ENCODE measurements at places on chromosomes 11 and 22.

GRCh38 chr22:33035272-33035863 lies 22.8 kb downstream of the SYN3 start:
- no peak for DNase-seq

DNA sequence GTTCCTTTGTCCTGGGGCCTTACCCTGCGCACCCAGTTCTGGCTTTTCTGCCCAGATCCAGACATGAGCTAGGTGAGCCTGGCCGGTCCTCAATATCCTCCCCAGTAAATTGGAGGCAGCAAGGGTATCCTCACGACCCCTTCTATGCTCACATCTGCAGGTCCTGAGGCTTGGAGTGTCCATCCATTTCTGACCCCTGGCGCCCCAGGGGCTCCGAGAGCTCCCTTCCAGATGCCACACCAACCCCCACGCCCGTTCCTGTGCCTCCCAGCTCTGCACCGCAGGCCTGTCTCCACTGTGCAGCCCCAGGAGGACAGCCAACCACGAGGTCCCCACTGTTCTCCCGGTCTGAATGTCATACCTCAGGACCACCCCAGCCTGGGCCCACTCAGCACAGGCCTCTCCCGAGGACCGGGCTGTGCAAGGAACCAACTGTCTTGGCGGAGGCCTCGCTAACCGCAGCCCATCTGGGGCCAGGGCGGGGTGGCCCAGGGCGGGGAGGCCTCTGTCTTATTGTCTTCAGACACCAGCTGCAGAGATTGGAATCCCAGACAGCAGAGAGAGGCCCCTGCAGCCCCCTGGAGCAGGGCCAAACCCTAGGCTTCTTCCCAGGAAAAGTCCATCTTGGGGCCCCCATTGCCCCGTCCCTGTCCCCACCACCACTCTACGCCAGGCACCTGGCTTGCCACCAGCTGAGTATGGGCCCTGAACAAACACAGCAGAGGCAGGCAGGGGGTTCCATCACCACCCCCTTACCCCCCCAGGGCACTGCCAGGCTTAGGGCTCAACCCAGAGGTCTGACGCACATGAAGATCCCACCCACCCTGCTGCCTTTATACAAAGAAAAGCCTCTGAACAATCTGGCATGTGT lies 39.3 kb downstream of the ALX4 start:
- no peak for DNase-seq

GRCh38 chr11:30270671-30271070 lies 39.9 kb downstream of the FSHB start:
- DNase-seq, result no peak

DNA sequence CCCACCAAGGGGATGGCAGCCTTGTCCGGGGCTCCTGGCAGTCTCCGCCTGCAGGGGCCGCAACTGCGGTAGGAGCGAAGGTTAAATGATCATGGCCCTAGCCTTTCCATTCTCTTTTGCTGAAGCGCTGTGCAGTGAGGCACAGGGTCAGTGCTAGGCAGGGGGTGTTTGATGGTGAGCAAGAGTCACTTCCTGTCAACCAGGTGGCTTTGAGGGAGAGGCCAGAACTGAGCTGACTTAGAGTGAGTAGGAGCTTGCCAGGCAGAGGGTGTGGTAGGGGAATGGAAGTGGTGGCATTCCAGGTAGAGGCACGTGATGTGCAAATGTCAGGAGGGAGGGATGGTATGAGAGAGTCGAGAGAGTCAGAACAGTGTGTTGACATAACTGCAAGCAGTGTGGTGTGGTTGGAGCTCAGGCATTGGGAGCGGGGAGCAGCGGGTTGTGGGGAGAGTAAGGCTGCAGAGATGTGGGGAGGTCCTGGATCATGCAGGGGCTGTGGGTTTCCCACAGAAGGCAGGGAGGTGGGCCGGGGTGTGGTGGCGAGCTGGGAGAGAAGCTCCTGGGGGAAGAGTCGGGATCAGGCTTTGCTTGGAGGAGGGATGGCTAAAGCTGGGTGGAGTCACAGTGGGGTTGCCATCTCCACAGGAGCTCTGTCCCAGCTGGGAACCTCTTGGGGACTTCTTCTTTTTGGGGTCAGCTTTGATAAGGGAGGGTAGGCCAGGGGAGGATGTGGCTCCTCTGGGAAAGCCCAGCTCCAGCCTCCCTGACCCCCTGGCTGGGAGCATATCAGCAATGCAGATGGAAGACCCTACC lies 33.3 kb downstream of the AMPD3 start:
- DNase-seq, result no peak

DNA sequence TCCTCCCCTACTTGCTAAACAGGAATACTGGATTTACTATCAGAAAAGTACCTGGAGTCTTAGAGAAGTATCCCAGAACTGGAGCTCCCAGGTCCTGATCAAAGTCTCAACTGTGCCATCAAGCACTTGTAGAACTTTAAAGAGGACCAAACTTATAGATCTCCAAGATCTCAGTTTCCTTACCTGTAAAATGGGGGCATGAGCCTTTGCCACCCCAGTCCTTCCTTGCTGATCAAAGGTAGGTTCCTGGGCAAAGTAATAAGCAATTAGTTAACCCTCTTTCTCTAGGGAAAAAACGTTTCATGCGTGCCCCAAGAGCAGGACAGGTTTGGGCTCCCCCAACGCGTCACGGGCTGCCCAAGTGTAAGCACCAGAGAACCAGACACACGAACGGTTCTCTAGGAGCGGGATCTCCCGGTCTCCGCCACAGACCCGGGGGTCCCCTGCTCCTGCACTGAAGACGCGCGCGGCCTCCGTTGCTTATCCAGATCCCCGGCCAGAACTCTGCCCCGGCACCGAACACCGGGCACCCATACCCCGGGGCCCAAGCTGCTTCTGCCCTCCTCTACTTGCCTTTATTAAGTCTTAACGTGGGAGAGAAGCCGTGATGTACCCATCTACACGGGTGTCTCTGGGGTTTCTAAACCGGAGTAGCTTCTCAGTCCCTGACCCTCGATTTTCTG lies 505 bp downstream of the ZNF214 start:
- no peak for DNase-seq

DNA sequence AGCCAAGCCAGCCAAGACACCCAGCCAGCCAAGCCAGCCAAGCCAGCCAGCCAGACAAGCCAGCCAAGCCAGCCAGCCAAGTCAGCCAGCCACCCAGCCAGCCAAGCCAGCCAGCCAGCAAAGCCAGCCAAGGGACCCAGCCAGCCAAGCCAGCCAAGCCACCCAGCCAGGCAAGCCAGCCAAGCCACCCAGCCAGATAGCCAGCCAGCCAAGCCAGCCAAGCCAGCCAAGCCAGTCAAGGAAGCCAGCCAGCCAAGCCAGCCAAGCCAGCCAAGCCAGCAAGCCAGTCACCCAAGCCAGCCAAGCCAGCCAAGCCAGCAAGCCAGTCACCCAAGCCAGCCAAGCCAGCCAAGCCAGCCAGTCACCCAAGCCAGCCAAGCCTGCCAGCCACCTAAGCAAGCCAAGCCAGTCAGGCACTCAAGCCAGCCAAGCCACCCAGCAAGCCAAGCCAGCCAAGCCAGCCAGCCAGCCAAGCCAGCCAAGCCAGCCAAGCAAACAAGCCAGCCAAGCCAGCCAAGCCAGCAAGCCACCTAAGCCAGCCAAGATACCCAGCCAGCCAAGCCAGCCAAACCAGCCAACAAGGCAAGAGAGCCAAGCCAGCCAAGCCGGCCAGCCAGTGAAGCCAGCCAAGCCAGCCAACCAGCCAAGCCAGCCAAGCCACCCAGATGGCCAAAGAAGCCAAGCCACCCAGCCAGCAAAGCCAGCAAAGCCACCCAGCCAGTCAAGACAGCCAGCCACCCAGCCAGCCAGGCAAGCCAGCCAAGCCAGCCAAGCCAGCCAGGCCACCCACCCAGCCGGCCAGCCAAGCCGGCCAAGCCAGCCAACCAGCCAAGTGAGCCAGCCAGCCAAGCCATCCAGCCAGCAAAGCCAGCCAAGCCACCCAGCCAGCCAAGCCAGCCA lies 33.3 kb downstream of the CCT8L2 start:
- no peak for DNase-seq

DNA sequence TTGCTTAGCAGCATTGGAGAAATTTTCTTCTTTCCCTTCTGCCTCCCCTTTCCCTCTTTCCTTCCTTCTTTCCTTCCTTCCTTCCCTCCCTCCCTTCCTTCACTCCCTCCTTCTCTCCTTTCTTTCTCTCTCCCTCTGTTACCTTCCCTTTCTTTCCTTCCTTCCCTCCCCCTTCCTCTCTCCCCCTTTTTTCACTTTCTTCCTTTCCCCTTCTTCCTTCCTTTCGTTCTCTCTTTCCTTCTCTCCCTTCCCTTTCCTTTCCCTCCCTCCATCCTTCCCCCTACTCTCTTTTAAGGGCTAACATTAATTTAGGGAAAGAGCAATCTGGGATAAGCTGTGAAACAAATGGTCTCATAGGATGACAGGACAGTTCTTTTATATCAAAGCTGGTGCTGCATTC lies 34.1 kb downstream of the SLC5A1 start:
- no peak for DNase-seq

- no peak for DNase-seq
Observed at GRCh38 chr11:118200901-118201680, 23.7 kb downstream of the JAML start.

DNA sequence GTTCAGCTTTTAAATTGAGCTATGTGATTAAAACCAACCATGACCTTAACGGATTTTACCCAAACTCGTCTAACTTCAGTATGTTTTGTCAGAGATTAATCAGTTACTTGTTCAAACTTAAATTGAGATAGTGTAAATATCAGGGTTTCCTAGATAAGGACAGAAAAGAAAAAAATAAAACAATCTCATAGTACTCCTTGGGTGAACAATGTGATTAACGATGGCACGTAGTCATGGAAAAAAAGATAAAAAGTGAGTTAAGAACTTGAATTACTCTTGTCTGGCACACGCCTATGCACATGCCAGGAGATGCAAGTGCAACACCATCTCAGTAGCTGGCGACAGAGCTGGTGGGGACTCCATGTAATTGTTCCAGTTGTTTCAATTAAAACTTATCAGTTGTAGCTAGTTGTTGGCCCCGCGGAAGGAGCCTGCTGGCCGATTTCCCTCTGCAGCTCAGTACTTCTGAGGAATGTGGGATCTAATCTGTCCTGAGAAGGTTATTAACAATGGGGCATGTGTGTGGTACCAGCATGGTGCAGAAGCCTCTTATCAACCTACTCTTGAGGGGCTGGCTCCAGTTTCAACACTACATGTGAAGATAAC lies 3.0 kb downstream of the RASSF10 start:
- no peak for DNase-seq

GRCh38 chr11:7511401-7511800 lies 2.4 kb upstream of the PPFIBP2 start:
- DNase-seq, result no peak

DNA sequence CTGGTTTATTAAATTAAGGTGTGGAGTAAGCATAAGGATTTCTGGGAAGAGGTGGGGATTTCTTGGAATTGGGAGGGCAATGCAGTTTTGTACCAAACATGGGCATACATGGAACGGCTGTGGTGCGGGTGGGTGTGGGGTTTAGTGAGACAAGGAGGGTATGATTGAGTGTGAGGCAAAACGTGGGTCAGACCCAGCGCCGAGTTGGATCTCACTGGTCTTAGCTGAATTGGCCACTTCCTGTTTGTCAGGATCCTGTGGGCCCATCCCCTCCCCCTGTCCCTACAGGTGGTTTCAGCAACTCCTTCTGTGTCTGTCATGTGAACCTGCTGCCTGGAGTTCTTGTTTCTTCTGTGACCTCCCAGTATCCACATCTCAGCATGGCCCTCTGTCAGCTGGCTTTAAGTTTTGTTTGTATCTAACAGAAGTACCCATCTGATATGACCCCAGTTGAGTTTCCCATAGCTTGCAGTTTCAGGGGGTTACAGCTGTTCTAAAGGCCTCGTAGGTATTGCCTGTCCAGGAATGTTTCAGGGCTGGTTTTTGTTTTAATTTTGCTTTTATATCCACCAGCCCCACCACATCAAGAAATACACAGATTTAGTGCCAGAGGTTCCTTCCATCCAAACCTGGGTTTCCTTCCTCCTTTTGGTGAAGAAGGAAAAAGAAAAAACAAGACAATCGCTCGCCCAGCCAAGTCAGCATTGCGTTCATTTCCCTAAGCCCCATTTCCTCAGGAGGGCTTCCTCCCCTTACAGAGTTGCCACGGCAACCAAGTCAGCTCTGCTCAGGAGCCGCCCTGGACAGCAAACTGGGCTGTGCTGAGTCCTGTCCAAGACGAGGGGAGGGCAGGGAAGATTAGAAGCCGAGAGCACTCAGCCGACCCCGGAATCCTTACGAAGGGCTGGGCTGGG lies 6.0 kb downstream of the APOL1 start:
- no peak for DNase-seq

DNA sequence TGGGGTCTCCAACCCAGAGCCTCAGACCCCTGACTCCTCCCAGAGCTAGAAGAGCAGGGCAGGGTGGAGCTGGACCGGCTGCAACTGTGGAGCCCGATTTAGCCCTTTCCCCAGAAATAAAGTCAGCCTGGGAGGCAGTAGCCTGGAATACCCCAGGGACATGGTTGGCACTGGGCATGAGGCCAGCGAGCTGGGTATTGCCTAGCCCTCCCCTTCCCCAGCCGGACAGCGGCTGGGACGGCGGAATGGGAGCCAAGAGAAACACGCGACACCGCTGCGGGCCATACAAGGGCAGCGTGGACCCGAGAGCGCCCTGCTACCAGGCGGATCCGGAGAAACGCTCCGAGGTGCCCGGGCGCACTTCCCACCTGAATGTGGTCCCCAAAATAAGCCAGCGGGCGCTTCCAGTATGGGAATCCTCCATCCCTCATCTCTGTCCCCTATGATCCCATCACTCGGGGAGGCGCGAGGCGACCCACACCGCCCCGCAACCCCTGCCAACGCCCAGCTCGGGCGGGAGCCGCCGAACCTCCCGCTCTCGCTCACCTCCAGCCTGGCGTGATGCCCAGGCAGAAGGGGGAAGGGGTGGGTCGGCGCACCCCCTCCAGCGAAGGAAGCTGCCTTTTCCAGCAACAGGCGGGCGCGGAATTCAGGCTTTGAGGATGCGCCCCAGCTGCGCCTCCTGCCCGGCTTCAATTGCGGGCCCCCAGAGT lies 758 bp downstream of the MCAM start:
- DNase-seq, result no peak

- peak; percentile 22 for DNase-seq
Observed at GRCh38 chr11:114183044-114183511, 113.1 kb upstream of the NNMT start.

DNA sequence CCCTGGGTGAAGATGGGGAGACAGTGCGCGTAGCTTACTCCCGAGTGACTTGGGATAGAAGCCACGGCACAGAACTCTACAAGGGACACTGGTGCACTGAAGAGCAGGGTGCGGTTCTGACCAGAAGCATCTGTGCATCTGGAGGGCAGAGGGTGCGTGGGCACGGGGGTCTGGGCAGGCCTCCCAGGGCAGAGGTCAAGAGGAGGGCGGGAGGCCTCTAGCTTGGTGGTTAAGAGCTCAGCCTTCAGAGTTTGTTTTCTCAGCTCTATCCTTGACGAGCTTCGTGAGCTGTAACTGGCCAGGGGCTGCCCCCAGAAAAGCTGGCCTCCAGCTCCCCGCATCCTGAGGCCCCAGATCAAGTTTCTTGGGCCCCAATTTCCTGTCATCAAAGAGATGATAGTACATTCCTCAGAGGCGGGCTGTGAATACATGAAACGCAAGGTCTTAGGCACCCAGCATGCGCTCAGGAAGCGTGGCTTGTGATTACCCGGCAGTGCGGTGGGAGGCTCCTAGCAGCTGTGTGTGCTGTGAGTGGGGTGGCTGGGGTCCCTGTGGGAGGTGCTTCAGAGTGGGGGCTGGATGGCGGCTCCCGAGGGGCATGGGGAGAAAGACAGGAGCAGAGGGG lies 6.0 kb upstream of the BID start:
- DNase-seq, result no peak

GRCh38 chr11:118214210-118214914 lies 10.4 kb downstream of the JAML start:
- DNase-seq, result no peak
